ENCODE measurements at places on chromosomes 4 and X.

DNA sequence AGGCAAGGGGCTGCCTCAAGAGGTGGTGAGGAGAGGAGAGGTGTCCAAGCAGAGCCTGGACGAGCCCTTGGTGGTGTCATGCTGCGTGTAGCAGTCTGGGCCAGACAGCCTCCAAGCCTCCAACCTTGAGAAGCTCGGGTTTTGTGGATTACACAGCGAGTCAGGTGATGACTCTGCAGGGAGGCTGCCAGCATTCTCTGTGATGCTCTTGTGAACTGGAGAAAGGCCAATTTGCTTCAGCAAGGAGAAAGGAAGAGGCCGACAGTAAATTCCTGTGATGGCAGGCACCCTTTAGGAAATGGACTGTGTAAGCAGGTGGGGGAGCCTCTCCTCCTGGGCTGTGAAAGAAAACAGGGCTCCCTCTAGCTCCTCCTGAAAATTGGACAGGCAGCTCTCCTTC, 36.0 kb upstream of the CD99L2 start:
- DNase-seq, result no peak

- no peak for DNase-seq
These were observed 1.7 kb upstream of the HEPH start for GRCh38 chrX:66162331-66162822.

DNA sequence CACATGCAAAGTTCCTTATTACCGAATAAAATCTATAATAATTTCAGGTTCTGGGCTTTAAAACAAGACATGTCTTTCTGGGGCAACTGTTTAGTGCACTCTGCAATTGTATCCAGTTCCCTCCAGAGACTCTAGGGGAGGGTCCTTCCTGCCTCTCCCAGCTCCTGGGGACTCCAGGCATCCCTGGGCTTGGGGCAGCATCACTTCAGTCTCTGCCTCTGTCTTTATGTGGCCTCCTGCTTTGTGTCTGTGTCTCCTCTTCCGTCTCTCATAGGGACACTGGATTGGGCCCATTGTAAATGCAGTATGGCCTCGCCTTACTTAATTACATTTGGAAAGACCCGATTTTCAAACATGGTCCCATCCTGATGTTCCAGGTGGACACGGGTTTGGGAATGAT, 10.9 kb upstream of the ASMTL start:
- no peak for DNase-seq

GRCh38 chrX:71098302-71098701, 2.7 kb downstream of the FOXO4 start:
- DNase-seq, result peak; percentile 70

- no peak for DNase-seq
These were observed 39.6 kb downstream of the FNIP2 start for GRCh38 chr4:158808399-158808798.

Data from CD4-positive, alpha-beta T cell (primary cell).